Activated CD4-positive, alpha-beta T cell treated with anti-CD3 and anti-CD28 coated beads for 1 hour (primary cell): ENCODE measurements at places on chromosomes 2 and 18.

DNA sequence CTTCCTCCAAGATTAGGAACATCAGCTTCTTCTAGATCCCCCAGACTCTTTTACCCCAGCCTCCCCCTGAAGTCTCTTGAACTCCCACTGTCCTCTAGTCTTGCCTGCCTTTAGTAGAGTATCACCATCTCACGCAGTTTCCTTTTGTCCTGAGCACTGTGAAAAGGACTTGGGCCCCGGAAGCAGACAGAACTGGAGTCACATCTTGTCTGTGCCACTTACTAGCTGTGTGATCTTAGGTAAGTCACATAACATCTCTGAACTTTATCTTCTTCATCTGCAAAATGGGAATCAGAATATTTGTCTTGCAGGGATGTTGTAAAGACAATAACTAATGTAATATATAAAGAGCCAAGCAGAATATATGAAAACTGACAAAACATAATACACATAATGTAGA is 8.4 kb upstream of the TRABD2A start:
- no peak for DNase-seq

GRCh38 chr18:46169464-46169941 is 65.3 kb downstream of the HAUS1 start:
- no peak for DNase-seq

- no peak for DNase-seq
Observed at GRCh38 chr2:37883518-37883917, 41.6 kb upstream of the RMDN2 start.

- DNase-seq, result no peak
Observed at GRCh38 chr18:80154293-80154692, 45.2 kb downstream of the ADNP2 start.

- no peak for DNase-seq
Observed at GRCh38 chr18:8409151-8409550, 200.1 kb upstream of the RAB12 start.

- DNase-seq, result no peak
Observed at GRCh38 chr2:6982449-6982848, 65.2 kb downstream of the RNF144A start.

DNA sequence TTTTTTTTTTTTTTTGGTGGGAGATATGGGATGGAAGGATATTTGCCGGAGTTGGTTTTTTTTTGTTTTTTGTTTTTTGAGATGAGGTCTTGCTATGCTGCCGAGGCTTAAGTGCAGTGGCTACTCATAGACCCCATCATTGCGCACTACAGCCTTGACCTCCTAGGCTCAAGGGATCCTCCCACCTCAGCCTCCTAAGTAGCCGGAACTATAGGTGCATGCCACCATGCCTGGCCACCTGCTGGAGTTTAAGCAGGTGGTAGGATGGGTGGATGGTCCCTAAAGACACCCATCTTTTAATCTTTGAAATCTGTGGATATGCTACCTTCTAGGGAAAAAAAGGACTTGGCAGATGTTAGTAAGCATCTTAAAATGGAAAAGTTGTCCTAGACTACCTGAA is 169.8 kb downstream of the TGIF1 start:
- DNase-seq, result no peak

- no peak for DNase-seq
Observed at GRCh38 chr2:63048367-63049171, 2.1 kb upstream of the OTX1 start.

DNA sequence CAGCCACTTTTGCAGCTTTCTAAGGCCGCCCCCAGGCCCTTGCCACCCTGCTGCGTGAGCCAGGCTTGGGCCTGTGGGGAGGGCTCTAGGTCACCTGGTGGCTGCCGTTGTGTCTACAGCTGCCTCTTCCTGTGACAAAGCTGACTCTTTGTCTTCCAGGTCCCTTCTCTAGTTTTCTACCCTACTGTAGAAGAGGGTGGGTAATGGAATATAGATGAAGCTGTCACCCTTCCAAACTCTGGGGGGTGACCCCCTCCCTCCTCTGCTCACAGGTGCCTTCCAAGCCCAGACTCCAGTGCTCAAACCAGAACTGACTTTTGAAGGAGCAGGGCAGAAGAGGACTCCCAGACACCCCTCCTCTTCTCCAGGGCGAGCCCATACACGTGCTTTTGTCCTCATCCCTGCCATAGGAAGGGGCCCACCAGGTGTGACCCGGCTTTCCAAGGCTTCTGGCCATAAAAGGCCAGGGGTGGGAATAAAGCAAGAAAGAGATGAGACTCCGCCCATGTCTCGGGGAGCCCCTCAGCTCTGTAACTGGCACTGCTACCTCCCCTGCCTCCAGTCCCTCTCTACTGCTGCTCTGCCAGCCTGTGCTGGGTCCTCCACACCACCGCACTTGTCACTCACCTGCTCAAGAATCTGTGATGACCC is 17.9 kb upstream of the SDC1 start:
- no peak for DNase-seq

DNA sequence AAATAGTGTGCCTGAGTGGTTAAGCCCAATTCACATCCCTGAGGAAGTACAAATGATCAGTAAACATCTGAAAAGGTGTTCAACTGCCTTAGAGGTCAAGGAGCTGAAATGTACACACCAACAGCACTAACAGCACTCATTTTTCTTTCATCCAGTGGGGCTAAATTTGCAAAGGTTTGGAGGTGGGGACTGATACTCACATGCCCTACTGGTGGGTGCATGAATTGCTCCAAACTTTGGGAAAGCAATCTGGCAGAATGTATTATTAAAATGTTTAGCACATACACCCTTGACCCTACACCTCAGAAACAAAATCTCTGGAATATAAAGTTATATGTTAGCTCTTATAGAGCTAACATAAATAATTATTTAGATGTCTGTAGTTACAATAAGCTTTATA is 19.0 kb upstream of the FAM178B start:
- no peak for DNase-seq

DNA sequence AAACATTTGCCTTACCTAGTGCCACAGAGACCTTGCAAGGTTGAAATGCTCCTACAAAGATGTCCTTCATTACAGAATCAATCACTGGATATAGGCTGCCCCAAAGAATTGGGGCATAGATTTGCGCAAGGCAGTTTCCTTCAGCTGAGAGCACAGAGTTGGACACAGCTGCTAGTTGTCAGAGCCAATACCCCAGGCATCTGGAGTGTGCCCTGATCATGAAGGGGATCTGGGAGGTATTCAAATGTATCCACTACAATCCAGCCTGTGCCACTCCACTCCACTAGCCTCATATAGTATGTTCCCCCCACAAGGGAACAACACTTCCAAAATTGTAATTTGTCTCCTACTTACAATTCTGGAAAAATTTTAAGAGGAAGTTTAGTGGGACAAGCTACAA is 62.3 kb upstream of the ITPRID2 start:
- DNase-seq, result no peak

GRCh38 chr2:118387509-118387908 is 299.2 kb downstream of the INSIG2 start:
- no peak for DNase-seq

GRCh38 chr2:218960309-218961165 is 1.1 kb downstream of the CDK5R2 start:
- no peak for DNase-seq

GRCh38 chr2:239678186-239678490 is 277.3 kb upstream of the HDAC4 start:
- no peak for DNase-seq

DNA sequence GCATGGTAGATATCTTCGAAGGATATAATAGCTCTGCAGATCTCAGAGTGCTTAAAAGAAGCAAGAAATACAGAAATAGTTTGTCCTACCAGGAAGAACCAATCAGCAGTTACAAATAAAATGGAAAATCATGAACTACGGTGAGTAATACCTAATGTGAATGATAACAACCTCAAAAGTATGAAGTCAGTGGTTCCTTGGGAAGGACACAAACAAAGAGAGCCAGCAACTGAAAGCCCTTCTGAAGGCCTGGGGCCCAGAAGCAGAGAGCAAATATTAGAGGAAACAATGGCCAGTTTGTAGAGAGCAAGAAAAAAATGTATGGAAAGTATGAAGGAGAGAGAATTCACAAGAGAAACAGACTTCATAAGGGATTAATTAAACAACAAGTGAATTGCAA is 226.8 kb upstream of the CHST9 start:
- DNase-seq, result no peak
